ENCODE measurements at places on chromosomes 1 and 21.

DNA sequence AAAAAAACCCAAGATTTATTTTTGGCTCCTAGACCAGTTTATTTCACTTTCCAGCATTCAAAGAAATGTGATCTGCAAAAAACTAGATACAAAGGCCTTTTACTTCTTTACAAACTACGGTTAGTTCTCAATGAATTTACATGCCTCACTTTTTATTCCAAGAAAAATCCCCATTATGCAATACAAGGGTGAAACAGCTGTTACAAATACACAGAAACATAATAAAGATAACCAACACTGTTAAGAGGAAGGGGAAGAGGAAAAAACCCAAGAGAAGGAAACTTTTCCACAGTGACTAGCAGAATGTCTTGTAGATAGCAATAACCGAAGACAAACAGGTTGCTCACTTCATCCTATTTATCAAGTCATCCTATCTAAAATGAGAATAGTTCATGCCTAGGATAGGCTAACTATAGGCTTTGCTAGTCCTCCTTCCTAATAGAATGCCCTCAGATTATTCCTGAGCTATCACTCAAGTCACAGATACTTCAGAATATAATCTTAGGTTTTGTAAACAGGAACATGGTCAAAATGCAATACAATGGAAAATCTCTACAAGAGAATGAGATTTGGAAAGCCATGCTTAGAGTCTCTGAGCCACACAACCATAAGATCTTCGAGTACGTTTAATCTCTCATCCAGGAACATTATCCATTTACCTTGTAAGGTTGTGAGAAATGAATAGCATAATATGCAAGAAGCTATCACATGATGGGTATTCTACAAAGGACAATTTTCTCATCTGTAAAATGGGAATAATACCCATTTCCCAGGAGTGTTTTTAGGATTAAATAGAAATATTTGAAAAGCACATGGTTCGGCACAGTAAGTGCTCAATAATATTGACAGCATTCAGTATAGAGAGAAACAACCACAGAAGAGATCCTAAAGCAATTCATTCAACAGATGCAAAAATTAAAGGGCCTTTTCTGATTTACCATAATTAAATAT, 5.4 kb downstream of the PNRC2 start:
- DNase-seq, result no peak

- no peak for DNase-seq
Observed at GRCh38 chr1:17520473-17521319, 18.8 kb upstream of the ARHGEF10L start.

DNA sequence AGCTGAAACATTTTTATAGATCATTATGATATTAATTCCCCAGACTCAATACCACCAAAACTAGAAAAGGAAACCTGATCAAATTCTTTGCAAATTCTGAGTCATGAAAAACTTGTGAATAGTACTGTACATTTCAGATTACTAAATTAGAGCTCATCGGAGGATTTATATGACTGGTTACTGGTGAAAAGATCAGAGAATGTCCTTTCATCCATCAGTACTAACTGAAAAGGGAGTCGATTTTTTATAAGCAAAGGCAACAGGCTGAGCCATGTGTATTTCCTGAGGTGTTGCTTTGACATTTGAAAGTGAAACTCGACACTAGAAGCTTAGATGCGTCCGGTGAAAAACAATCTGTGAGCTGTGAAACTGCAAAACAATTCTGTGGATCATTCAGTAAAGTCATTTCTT, 155.7 kb downstream of the TNFSF18 start:
- DNase-seq, result no peak

- DNase-seq, result no peak
Observed at GRCh38 chr1:228275179-228275429, 67.3 kb downstream of the OBSCN start.

GRCh38 chr1:23792151-23792945, 1.4 kb downstream of the LYPLA2 start:
- no peak for DNase-seq

GRCh38 chr1:167136806-167137205, 42.9 kb downstream of the STYXL2 start:
- DNase-seq, result no peak

DNA sequence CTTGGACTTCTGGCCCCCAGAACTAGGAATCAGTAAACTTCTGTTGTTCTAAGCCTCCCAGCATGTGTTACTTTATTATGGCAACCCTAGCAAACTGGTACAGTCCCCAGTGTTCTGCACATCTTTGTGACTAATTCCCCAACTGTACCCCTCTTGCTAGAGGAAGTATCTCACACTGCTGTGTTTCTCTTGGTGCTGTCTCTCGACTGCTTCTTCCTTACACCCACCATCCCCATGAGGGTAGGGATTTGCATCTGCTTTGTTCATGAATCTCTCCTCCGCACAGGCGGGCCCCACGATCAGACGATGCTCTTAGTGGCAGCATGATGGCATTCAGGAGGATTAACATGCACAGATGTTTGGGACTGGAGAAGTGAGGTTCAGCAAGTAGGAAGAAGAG, 46.7 kb downstream of the CLIC6 start:
- no peak for DNase-seq

DNA sequence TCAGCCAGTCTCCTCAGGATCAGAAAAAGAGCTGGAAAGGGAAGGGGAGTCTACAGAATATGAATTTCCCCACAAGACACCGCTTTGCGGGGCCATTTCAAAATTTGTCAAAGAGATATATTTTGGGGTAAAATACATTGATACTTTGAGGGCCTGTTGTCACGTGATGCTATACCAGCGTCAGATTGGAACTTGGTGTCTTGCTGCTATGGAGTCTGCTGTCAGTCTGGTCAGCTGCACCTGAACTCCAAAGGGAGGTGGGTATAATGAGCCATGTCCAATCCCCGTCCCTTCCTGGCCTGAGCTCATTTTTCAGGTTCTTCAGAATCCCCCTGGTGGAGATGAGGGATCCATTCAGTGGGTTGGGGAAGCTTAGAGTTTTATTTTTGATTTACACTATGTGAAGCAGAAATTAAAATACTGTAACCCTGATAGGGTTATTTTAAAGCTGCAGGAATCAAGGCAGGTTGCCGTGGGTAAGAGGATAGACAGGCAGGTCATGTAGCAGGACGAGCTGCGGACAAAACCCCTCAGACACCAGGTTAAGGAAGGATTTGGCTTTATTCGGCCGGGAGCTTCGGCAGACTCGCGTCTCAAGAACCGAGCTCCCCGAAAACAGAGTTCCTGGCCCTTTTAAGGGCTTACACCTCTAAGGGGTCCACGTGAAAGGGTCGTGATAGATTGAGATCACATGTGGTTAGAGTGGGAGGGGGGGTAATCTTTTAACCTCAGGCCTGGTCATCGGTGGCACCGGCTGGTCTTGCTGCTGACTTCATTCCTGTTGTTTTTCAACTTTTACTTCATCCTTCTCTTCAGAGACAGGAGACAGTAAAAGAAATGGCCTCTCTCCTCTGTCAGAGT, 2.2 kb upstream of the POFUT2 start:
- no peak for DNase-seq

Measured in stimulated activated CD8-positive, alpha-beta memory T cell treated with anti-CD3 and anti-CD28 coated beads, Interleukin-12 subunit alpha, Interleukin-12 subunit beta, amount 100 ng/mL, for 1 hour (primary cell).